GM13977 (cell line): ENCODE measurements at places on chromosomes 16 and 17.

GRCh38 chr17:14826358-14826757 lies 438.8 kb downstream of the PMP22 start:
- DNase-seq: no peak

- DNase-seq: no peak
Observed at GRCh38 chr16:68642436-68643101, 2.5 kb upstream of the CDH3 start.

DNA sequence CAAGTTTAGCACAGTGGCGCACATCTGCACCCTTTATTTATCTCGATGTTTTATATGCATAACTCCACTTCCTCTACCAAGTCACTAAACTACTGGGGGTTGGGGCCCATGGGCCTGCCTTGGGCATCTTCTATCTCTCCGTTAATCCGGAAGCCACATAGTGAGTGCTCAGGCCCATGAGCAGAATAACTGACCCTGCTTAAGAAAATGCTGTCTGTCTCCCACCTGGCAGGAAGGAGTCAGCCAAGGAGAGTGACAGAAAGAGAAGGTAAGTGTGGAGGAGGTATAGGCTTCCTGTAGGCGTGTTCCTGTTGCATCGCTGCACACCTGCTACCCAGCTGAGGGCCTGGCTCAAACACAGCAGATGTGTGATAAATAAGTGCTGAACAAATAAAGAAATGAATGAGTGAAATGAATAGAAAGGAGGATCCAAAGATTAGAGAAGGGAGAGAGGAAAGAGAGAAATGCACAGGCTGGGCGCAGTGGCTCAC lies 320.1 kb downstream of the SLC39A11 start:
- no peak for DNase-seq

DNA sequence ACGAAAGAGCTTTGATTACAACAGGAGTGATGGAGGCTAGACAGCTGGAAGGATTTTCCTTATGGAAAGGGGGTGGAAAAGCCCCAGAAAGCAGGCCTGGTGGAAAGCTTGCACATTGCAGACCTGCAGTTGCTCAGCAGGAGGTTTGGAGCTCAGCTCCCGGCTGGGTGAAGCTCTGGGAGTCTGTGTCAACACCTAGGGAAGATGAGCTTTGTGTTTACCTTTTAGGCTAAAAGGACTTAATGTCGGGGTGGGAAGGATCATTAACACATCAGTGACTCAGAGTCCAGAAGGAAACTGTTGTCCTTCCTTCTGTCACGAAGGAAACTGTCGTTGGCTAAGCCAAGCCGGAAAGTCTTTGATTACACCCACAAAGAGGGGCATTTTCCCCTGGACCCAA lies 48.2 kb downstream of the RAP1GAP2 start:
- no peak for DNase-seq

- no peak for DNase-seq
Observed at GRCh38 chr17:8558144-8558543, 72.4 kb downstream of the MYH10 start.

GRCh38 chr16:85612801-85613603 lies at the start of gene GSE1:
GSE1 (plus strand) TSS chr16:85613322; CDS start chr16:85613392, 70 bp downstream.
- DNase-seq: peak; percentile 96

- no peak for DNase-seq
Observed at GRCh38 chr17:57349541-57350247, 93.4 kb downstream of the MSI2 start.

DNA sequence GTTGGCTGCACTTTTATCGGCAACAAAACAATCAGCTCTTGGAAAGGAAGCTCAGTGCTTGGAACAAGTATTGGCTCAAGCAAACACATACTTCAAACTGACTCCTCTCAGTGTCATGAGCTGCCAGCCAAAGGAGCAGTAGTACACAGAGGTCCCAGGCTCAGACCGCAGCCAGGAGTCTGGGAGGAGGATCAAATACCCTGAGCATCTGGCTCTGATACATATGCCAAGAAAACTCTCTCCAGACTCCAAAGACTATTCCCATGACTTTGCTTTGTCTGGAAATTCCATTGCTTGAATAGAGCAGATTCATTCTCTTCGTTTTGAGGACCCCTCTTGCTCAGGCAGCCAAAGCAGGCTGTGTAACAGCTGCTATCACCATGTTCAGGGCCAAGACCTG lies 501.6 kb upstream of the PSMD7 start:
- DNase-seq: no peak

DNA sequence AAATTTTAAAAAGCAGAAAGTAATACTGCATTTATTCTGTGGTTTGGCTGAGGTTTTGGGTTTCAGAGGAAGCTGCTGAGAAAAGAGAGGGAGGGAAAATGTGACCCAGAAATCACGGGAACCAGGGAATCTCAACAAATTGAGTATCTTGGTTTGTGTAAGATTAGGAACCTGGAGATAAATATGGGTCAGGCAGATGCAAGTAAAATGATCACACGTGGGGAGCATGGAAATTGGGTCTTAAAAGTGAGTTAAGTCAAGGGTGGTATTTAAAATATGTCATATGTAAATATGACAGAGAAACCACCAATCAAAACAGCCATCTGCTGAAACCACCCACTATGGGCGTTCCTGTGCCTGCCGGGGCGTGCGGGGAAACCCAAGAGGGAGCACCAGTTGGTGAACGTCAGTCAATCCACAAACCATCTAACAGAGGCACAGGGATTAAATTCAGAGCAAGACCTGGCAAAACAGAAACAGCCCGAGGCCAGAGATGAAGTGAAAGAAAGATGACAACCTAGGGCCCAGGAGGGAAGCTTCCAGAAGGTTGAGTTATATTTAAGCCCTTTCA lies 33.4 kb downstream of the CDH13 start:
- DNase-seq: no peak

DNA sequence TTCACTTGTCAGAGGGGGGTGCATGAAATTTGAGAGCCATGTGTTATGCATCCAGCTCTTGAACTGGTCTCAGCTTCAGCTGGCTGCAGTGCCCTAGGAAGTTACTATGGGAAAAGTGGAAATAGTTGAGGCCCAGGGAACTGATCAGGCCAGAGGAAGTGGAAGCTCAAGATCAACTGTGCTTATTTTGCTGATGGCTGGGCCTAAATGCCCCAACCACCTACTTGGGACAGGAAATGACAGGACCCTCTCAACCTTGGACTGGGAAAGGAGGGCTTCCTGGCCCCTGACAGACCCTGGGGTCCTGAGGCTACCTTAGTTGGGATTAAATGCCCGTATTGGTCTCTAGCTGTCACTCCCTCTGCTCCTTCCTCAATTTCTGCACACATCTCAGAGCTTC lies 1.2 kb upstream of the TAOK2 start:
- no peak for DNase-seq

GRCh38 chr16:19771796-19772195 lies 53.7 kb downstream of the IQCK start:
- DNase-seq: no peak

DNA sequence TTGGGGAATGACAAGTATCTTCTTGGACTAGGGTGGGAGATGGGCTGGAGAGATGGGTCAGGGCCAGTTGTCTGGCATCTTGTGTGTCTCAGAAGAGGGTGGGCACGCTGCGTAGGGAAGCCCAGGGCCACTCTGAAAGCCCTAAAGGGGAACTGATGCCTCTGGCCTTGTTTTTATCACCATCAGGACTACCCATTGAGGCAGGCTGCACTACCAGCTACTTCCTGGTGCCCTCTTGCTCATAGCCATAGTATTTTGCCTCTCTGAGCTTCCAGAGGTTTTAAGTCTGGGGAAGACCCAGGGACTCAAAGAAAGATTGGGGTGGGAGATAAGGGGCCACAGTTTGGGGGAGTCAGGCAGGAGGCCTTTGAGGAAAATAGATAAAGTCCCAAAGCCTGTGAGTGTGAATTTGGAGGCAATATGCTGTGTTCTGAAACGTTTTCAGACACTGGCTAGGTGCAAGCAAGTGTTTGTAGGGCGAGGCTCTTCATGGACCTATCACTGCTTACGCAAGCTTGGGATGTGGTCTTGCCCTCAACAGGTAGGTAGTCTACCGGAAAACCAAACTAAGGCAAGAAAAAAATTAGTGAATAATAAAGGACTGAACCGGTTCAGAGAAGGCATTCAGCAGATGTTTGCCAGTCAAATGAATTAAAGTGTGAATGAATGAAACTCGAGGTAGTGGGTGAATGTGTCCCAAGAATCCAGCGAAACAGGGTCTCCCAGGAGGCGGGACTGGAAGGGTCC lies 688 bp upstream of the ITGB3 start:
- DNase-seq: no peak

GRCh38 chr17:61002316-61002736 lies 324.7 kb downstream of the BCAS3 start:
- DNase-seq: no peak

DNA sequence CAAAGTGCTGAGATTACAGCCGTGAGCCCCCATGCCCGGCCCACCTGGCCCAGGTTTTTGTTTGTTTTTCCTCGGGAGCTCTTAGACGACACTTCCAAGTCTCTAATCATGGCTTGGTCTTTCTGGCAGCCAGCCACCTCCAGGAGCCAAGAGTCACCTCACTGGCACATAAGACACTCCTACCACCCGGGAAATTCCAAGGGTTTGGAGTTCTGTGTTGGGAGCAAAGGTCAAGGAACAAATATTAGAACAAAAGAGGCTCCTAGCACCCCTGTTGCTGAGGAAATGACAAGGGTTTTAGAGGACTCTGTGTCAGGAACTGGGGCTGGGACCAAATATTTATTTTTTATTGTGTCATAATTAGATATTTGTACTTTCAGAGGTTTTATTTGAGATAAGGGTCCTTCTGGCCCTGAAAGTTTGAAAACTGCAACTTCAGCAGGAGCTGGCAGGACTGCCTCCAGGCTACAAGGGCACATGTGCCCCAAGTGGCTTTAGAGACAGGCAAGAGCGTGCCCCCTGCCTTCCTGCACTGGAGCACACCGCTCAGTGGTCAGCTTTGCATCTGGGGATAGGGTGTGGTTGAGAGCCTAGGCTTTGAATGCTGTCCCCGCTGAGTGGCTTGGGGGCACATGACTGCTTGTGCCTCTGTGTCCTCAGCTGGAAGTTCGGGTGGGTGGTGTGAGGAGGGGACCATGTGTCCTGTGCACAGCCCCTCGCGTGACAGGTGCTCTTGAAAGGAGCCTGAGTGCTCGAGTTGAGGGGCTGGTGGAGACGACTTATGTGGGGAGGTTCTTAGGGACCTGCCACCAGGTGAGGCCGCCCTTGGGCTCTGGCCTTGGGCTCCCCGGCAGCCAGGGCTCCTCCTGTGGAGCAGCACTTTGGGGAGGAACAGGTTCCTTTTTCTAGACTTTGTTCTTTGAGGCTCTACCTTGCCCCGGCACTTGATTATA lies 29.7 kb downstream of the MGRN1 start:
- no peak for DNase-seq

- no peak for DNase-seq
Observed at GRCh38 chr16:50603206-50604064, 55.2 kb downstream of the NKD1 start.

- peak; percentile 56 for DNase-seq
Observed at GRCh38 chr17:57629470-57629869, 115.6 kb downstream of the CCDC182 start.

DNA sequence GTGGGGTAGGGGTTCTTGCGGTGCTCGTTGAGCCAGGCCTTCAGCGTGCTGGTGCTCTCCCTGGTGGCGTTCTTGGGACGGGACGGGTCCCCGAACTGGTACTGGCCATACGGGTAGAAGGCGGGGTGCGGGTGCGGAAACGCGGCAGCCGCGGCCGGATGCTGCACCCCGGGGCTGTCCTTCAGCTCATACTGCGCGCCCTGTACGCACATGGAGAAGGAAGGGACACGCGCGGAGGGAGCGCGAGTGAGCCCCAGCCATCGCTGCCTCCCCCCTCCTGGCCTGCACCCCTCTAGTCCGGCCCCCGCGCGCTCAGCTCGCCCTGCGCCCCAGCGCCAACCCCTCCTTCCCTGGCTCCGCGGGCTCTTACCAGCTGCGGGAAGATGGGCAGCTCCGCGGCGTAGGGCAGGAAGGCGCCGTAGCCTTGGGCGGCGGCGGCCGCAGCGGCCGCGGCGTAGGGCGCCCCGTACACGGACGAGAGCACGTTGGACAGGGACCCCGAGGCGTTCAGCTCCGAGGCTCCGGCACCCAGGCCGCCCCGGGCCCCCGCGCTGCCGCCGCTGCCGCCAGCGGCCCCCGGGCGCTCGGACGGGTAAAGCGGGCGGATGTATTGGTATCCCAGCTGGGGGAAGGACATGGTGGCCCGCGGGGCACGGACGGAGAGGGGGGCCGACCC lies 1.0 kb downstream of the IRX3 start:
- peak; percentile 34 for DNase-seq

DNA sequence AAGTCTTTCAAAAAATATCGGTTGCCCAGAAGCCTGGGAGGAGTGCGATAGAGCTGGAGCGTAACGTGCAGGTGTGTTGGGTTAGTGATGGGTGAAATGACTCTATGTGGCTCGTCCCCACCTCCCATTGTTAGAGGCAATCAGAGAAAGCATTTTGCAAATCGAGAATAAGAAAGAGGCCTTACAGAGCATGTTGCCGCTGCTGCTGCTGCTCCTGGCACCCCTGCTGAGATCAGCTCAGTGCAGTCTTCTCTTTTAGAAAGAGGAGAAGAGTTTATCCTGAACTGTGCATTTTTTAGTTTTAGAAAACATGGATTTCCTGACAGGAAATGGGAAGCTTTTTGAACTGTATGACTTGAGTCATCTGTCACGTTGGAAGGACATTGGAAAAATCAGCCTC lies 774.5 kb upstream of the RBFOX1 start:
- DNase-seq: no peak

- peak; percentile 73 for DNase-seq
Observed at GRCh38 chr16:29745853-29746345, at the start of gene C16orf54. C16orf54 (minus strand) TSS chr16:29745990; CDS start chr16:29744951, 1,039 bp downstream.

DNA sequence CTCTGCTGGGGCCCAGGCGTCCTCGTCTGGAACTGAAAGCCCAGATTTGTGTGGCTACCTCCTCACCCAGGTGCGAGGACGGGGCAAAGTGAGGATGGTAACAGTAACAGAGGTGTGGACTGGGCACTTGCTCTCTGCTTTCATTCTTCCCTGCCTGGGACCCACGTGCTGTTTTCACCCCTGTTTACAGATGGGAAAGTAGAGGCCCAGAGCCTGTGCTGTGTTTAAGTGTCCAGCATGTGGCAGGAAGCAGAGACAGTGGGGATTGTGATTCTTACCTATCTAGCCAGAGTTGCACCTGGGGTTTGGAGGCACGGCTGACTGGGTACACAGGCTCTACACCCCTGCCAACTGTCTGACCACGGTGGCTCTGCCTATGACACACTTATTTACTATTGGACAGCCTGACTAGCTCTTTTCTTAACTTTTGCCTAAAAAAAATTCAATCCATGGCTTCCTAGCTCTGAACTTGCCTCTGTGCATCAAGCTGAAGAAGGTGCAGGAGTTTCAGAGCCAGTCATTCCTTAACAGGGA lies 155.4 kb downstream of the CLEC16A start:
- DNase-seq: no peak

- peak; percentile 10 for DNase-seq
Observed at GRCh38 chr17:30332057-30332542, 1.8 kb downstream of the TMIGD1 start.
